ENCODE measurements at places on chromosomes 6 and 20.

- DNase-seq, result no peak
These were observed 68.9 kb downstream of the PERP start for GRCh38 chr6:138038142-138038870.

DNA sequence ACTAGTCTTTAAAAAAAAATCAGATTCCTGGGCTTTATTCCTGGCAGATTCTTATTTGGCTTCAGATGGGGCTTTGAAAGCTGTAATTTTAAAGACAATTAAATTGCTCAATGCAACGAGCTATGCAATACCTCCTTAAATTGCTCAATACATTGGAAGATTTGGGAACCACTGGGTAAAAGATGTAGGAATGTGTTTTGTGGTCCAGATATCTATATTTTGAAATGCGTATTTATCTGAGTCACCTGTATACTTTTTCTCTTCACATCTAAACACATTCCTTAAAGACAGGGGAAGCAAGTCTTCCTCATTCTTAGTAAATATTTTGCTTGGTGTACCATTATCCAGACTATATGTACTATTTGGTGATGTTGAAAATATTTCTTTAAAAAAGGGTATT, 29.6 kb upstream of the MAP7 start:
- DNase-seq, result no peak

GRCh38 chr20:5797165-5797564, 47.0 kb downstream of the SHLD1 start:
- no peak for DNase-seq

GRCh38 chr6:23524548-23524947, 601.5 kb upstream of the NRSN1 start:
- DNase-seq, result no peak

- DNase-seq, result no peak
These were observed 8.5 kb upstream of the RSPO4 start for GRCh38 chr20:1010659-1011058.

GRCh38 chr20:37714978-37715672, 21.3 kb downstream of the CTNNBL1 start:
- DNase-seq, result no peak

GRCh38 chr20:31630187-31630790, 7.4 kb upstream of the COX4I2 start:
- DNase-seq, result no peak

- no peak for DNase-seq
These were observed 98.4 kb downstream of the SNX5 start for GRCh38 chr20:17870086-17870740.

DNA sequence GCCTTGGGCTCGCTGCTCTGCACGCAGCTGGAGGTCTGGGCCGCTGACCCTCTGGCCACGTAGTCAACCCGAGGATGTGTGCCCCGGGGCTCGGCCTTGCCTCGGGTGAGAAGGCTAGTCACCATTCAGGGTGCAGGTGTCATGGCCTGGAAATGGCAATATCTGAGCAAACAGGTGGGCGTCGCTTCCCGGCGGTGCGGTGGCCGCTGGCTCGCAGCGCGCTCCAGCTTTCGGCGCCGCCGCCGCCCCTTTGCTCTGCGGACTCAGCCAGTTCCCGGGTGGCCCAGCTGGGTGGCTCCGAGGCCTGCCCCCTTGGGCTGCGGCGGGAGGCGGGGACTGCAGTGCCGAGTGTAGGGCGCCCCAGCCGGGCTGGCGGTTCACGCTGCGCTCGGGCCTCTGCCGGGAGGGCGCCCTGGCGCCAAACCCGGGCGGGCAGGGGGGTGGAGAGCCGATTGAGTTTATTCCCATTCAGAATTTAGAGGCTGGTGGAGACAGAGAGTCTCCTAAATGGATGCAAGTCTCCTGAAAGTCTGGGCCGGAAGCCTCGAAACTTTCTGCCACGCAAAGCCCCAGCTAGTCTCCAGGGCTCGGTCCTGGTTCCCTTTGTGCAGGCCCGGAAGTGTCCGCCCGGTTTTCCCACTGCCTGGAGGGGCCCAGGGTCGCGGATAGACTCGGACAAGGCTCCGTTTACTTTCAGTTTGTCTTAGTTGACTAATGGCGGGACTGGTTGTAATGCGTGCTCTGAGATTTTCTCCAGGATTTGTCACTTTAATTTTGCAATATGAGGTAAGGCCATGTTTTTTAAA, 11.3 kb upstream of the TFAP2A start:
- no peak for DNase-seq

DNA sequence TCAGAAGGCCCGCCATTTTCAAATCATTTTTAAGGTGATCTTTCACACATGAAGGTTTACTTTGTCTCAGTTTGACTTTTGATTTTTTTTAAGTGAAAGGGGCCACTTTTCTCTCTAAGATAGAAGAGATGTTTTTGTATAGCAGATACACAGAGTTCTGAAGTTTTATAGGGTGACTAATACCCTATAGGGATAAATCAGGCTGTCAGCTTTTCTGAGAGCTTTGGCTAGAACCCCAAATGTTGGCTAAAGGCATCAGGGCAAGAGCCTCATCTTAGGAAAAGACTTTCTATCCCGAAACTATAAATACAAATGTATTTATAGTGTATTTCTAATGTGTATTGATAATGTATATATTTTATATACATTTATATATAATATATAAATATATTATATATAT, 181.4 kb downstream of the TBX18 start:
- DNase-seq, result no peak
